NCI-H446 (cell line): ENCODE measurements at places on chromosomes 1 and 21.

- DNase-seq, result no peak
Measured at GRCh38 chr1:20682571-20683236, 21.5 kb upstream of the DDOST start.

DNA sequence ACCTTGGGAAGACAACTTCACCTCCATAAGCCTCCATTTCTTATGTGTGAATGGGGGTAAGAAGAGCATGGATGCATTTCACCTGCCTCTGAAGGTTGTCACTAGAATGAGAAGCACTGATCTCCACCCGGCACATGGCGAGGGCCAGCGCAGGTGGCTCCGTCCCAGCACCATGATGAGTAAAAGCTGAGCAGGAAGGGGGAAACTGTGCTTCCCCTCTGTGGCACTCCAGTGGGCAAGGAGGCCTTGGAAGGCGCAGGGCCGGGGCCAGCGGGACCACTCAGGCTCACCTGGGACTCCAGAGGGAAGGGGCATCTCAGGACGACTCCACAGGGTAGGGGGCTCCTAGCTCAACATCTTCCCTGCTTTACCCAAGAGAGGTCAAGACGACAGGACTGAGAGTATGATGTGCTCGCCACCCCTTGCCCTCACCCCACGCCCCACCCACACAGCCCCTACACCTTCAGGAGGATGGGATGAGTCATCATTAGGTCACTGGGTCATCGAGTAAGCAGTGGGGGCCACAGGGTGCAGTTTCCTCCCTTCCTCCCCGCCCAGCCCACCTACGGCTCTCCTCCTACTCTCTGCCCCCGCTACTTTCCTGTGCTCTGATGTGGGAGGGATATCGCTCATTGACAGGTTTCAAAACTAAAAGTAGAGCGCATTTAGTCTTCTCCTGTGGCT lies 112.1 kb downstream of the HIVEP3 start:
- DNase-seq, result no peak

DNA sequence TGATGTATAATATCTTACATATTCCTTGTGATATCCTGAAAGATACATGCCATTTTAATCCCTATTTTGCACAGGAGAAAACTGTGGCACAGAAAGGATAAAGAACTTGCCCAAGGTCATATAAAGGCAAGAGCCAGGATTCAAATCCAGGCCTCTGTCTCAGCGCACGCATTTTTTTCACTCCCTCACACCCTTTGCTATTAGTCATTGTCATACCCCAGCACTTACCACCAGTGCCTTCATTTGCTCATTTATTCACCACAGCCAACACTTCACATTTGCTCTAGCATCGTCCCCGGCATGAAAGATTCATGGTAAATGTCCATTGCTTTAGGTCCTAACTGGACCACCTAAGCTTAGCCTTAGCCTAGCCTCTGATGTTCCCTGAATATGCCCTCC lies 14.2 kb downstream of the ALX3 start:
- no peak for DNase-seq

DNA sequence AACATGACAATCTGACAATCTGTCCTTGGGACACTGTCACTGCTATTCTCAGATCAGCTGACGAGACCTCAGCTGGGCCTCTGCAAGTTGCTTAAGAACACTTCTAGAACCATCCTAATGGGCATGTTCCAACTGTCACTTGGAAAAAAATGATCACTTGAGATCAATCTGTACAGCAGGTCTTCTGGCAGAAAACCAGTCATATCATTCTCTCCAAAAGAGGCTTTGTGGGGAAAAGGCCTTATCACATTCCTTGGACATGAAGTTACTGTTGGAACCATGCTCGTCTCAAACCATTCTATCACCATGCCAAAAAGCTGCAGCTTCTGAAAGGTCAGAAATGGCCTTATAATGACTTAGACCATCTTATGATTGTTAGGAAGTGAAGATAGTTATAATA lies 744.2 kb downstream of the USP25 start:
- peak; percentile 27 for DNase-seq

DNA sequence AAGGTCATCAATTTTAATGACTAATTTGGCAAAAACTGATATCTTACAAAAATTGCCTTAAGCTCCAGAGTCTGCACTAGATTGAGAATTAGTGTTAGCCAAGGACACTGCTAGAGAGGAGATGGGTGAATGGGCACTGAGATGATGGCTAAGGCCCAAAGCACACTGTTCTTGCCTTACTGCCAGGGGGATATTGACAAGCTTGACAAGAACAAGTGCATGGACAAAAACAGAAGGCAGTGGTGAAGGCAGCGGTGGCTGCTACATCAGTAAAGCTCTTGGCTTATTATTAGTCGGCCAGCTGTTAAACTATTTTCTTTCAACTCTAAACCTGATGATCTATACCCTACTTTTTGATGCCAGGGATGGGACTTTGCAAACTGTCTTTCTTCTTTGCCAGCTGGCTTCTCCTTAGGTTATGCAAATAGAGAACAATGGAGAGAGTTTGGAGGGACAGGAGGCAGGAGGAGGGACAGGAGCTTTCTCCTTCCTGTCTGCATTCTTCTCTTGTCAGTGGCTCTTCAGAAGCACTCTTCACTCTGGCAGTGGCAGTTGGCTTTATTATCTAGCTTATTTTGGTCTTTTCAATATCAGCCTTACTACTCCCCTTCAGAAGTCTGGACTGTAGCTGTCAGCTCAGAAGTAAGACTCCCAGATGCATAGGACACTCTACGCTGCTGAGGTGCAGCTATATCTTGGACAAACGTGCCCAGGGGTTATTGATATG lies 853.5 kb upstream of the TMPRSS15 start:
- DNase-seq, result peak; percentile 91

GRCh38 chr1:66372522-66373101 lies 161.3 kb upstream of the SGIP1 start:
- no peak for DNase-seq

- DNase-seq, result no peak
Measured at GRCh38 chr1:221897321-221897721, 155.4 kb upstream of the DUSP10 start.

DNA sequence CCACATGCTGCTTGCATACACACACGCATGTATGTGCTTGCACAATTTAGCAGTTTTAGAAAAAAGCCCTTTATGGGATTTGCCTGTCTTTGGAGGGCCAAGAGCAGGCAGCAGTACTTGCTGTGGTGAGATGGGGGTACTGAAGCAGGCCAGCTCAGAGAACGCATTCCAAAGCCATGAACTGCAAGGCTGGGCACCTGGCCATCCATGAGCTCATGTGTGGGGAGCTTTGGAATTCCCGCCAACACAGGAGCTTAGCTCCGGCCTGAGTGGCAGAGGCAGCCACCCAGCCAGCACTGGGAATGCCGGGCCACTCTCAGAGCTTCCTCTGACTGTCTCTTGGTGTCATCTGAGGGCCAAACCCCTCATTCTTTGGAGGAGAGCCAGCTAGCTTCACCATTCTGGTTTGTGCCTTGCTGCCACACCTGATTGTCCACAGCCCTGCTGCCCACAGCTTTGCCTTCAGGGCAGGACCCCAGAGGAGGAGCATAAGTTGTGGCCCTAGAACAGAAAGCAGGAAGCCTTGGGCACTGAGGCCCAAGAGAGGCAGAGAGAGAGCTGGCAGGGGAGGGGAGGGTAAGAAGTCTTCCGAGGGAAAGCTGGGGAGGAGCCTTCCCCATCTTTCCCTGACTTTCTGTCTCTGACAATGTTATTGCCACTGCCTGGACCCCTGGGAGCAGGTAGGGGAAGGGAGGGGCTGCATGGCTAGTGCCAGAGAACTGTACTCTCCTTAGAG lies 92.1 kb upstream of the POU3F1 start:
- DNase-seq, result peak; percentile 95

DNA sequence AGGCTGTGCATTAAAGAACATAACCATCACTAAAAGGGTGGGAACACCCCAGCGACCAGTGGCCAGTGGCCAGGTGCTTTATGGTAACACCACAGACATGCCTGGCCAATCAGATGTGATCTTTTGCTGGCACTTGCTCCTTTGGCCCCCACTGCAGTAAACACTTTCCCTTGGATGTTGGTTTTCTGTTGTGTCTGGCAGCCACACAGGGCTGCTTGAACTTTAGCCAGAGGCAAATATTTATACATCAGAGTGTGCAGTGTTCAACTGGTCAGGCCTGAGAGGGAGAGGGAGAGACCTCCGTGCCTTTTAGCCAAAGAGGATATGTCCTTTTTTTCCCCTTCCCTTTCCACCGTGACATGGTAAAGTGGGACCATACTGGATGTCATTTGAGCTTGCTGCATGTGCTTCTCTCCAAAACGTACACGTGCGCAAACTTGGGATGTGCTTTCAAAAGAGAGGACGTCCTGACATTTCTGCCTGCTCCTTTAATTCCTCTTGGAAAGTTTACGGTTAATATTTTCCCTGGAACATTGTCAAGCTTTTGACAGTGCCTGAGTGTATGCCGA lies 101.2 kb downstream of the NFIA start:
- DNase-seq, result peak; percentile 80

DNA sequence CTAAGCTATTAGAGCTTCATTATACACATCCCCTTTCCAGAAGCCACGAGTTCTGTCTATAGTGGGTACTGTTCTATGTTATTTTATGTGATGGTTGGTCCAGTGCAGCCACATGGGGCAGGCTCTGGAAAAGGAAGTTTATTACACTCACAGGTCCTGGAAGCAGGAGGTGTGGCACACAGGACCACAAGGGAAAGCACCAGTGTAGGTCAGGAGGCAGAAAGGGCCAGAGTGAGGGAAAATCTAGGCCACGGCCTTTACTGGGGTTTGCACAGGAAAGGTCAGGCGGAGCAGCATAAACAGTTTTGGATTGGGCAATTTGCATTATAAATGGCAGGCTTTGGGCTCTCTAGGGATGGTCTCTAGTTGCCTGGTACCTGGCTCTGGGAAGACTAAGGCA lies 21.8 kb upstream of the CNIH3 start:
- no peak for DNase-seq

DNA sequence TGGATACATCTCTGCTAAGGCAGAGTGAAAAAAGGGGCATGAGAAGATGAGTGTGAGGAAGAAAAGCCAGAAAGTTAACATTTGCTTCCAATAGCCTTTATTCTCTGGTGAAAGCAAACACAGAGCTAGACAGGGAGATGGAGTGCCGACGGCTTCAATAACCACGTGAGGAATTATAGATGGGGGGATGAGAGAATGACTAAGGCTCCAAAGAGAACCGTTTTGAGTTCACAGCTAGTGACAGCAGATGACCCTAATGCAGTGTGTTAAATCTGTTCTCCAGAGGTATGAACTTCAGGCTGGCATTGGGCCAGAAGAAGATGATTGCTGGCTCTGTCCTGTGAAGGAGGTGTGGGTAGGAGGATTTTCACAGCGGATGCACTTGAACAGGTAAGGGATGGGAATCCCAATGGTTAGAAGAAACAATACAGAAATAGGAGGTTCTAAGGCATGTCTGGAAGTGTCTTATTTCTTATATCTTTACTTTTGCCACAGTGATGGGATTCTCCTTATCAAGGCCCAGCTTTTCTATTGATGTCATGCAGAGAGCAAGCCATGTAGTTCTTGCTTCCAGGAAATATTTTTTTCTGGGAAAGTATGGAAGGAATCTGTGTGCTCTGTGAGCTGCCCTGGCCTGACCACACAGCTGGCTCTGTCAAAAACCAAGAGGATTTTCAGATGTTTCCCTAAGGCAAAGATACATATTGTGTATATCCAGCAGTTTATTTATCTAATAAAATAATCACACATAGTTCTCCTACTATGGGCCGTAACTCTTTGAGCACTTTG lies 573.8 kb downstream of the LTN1 start:
- DNase-seq, result no peak

DNA sequence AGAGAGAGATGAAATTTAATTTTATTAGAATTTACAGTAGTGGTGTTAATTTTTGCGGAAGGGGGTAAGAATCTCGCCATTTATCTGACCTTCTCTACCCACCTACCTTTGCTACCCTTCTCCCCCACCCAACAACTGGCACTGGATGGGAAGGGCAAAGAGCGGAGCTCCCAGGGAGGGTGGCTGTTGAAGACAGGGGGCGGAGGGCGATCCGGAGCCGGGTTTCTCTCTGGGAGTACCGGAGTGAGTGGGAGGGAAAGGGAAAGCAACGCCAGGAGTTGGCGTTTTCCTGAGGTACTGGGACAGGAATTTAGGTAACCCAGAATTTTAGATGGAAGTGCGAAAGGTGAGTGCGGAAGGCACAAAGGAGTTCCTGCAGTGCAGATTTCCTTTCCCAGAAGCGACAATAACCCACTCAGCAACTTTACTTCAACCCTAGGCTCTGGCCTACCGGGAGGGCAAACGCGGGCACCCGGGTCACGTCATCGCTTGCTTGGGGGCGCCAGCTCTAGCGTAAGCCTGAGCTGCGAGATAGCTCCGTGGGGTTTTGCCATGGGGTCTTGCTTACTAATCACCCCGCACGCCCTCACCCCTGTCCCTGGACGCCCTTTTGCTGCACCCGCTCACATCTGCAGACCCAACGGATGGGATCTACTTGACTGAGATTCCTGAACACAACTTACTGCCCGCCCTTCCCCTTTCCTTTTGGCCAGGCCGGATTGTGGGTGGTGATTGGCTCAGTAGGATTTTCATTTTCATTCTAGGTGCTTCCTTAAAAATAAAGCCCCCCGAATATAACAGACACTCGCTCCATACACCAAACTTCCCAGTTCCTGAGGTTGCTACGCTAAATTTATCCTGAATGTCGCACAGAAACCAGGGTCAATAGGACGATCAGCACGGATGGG lies 413.0 kb upstream of the ESRRG start:
- no peak for DNase-seq
